ENCODE measurements at places on chromosomes 13 and 19. TPM values are rescaled to one million over a fixed set of nuclear protein-coding genes. Genes with fewer than 3 reads are reported as not detected.
A peak's percentile ranks its signal among the peaks of the same experiment; 100 is the strongest.

DNA sequence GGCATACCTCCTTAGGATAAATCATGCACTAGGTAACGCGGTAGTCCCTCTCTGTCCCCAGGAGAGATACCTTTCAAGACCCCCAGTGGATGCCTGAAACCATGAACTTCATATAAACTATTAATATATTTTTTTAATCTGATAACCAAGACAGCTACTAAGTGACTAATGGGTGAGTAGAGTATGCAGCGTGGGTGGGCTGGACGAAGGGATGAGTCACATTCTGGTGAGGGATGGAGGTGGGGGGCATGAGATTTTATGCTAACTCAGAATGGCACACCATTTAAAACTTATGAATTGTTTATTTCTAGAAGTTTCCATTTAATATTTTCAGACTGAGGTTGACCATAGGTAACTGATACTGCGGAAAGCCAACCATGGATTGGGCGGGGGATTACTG lies 46.2 kb downstream of the CDK8 start:
- peak; percentile 13 for DNase-seq

DNA sequence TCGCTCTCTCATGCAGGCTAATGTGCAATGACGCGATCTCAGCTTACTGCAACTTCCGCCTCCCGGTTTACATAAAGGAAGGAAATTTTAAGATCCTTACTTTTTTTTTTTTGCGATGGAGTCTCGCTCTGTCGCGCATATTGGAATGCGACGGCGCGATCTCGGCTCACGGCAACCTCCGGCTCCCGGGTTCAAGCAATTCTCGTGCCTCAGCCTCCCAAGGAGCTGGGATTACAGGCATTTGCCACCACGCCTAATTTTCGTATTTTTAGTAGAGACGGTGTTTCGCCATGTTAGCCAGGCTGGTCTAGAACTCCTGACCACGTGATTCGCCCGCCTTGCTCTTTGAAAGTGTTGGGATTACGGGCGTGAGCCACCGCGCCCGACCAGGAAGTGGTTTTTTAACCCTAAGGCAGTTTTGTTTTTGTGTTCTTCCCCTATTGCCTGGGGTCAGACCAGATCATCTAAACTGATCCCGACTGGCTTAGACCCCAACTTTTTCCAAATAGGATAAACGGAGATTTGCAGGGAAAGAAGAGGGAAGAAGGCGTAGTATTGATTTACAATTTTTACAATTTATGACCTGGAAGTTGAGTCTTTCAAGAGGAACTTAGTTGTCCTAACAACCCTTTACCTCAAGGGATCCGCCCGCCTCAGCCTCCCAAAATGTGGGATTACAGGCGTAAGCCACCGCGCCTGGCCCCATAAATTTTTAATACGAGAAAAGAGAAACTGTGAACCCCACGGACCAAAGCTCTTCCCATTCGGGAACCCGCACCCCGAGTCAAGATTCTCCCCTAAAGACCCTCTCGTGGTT lies 142.0 kb downstream of the ZNF737 start:
- DNase-seq = no peak

DNA sequence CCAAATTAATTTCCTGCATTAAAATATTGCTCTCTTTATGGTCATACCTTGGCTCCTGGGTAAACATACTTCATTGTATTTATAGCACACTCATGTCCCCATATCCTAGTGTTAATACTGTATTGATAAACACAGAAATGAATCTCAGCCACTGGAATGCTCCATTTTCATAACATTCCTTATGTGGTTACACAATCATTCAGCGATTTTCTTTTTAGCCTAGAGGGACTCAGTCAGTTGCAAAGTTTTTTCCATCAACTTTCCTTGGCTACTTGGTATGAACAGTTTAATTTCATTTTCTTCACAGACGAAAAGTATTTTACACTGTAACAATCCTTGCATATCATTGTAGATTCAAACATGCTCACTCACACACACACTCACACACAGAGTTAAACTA lies 471.5 kb downstream of the FGF14 start:
- DNase-seq = no peak

DNA sequence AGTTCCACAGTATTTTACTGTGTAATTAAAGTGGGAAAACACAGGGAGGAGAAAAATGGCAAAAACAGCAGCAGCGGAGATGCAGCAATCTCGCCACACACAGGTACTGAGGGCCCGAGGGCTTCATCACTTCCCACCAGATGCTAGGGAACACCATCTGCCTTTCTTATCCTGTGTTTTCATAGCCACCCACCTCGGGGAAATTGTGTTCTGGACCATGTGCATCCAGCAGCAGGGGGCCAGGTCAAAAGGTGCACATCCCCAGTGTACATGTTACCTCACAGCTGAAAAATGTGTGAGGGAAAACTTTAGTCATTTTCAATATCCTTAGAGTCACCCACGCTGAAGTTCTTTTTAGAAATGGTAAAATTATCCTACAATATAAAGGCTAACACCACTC lies 30.2 kb downstream of the PDCD5 start:
- DNase-seq = no peak

DNA sequence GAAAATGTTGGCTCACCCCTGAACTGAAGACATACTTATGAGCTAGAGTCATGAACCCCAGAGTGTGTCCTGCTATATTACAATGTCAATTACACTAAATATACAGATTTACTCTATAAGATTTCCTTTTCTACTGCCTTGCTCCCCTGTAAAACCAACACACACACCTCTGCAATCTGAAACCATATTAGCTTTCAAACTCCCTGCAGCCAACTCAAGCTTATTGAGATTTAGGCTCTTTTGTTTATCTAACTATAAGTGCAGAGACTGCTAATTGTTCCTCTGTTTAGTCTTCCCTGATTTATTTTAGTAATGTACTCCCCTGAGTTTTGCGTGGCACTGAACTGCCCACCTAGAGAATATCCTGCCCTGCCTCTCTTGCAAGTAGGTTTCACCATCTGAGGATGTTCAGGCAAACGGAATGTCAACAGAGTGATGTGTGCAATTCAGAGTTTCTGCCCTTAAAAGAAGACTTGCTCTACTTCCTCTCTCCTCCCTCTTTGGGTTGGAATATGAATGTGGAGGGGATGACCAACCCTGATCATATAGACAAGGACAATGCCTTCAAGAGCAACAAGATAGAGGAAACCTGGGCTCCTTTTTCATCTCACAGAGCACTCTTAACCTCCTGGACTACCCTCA lies 22.3 kb downstream of the FAM216B start:
- DNase-seq = no peak

GRCh38 chr19:1651568-1652291 lies 685 bp downstream of the TCF3 start:
- peak; percentile 63 for DNase-seq

DNA sequence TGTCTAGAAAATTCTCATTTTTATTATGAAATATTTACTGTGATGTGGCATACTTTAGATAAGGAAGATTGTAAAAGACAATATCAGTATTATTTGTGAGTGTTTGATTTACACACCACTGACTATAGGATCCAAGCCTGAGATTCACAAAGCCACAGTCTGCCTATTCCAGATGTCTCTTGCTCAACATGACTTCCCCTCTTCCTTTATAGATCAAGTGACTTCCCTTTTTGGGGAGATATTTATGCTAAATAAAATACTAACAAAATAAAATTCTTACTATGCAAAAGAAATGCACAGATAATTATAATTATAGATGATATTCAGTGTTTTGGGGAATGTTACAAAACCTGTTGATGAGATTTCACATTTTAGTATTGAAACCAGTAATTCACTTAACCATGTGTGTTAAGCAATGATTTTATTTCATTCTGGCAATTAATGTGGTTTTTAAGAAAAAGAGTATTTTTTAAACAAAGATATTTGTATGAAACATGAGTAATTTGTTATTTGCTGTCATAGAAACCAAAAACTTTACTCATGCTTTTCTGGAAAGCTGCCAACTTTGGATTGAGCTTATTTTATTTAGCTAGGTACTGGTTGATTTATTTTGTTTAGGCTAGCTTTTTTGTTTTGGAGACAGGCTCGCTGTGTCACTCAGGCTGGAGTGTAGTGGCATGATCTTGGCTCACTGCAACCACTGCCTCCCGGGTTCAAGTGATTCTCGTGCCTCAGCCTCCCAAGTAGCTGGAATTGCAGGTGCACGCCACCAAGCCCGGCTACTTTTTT lies 13.7 kb upstream of the GPR183 start:
- DNase-seq = peak; percentile 34

- DNase-seq = no peak
These were observed 30.4 kb downstream of the NAXD start for GRCh38 chr13:110645750-110646149.

GRCh38 chr19:50745221-50745620 lies 22.1 kb downstream of the CLEC11A start:
- DNase-seq = no peak

DNA sequence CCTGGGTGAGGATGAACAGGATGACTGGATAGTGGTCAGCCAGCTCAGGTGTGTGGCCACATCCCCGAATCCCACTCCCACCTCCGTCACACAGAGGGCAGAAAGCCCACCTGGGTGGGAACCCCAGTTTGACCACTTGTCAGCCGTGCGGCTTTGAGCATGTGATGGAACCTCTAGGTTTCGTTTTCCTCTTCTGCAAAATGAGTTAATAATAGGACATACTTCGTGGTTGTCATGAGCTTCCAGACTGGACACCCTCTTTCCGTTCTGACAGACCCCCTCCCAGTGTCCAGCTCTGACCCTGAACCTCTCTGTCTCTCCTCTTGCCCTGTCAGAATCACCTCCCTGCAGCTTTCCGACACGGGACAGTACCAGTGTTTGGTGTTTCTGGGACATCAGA lies 1.8 kb downstream of the AXL start:
- DNase-seq = no peak

The IL17D gene
- total RNA-seq = 2.7 TPM

The TJP3 gene
- 0.63 TPM for total RNA-seq

The PSG11 gene
- total RNA-seq = not detected

The TRPC4 gene
- total RNA-seq = 25.3 TPM

The ZNF763 gene
- 0.24 TPM for total RNA-seq
